Keratinocyte (primary cell): ENCODE measurements at places on chromosomes 12 and 14.

GRCh38 chr14:99169776-99170356, 102.1 kb downstream of the BCL11B start:
- DNase-seq, result no peak

GRCh38 chr12:80512781-80513180, 68.7 kb downstream of the PTPRQ start:
- no peak for DNase-seq

GRCh38 chr12:125064492-125064891, 743 bp upstream of the AACS start:
- no peak for DNase-seq

GRCh38 chr12:88509347-88509746, 70.9 kb downstream of the KITLG start:
- DNase-seq, result no peak
